Cardiac muscle cell (in vitro differentiated cells and primary cell): ENCODE measurements at places on chromosomes 12 and 14. TPM values are rescaled to one million over a fixed set of nuclear protein-coding genes. Genes with fewer than 3 reads are reported as not detected.

GRCh38 chr14:87122166-87122565 lies 870.8 kb downstream of the GALC start:
- DNase-seq = no peak

DNA sequence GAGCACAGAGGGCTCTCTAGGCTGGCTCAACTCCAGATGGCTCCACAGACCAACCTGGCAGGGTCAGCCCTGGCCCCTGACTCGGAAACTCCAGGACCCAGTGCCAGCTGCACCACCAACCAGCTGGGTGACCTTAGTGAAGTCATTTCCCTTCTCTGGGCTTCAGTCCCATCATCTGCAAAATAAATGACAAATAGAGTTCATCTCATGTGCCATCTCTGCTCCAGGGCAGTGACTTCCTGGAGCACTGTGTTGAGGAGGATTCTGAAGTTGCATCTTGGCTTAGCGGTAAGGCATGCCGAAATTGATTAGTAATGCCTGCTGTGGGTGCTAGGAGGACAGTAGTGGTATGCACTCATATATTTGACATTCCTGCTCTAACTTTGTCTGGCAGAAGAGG lies 31.5 kb downstream of the DTX1 start:
- no peak for DNase-seq

Gene CLEC7A
- total RNA-seq = not detected in 2 replicates

DNA sequence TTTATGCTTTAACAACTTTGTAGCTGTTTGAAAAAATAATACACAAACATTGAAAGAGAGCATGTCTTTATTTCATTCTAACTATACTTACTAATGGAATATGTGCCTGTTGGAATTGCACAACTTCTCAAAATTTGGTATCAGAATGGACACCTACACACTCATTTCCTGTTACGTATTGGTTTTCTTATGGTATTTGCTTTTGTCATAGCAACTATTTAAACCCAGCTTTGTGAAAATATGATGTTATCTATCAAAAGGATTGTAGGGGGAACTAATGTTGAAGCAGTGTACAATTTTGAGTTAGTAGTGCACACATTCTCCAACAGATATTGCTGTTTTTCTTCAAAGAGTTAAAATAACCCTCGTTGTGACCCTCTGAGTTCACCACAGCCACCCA lies 52.6 kb downstream of the RBMS2 start:
- peak; percentile 82 for DNase-seq

DNA sequence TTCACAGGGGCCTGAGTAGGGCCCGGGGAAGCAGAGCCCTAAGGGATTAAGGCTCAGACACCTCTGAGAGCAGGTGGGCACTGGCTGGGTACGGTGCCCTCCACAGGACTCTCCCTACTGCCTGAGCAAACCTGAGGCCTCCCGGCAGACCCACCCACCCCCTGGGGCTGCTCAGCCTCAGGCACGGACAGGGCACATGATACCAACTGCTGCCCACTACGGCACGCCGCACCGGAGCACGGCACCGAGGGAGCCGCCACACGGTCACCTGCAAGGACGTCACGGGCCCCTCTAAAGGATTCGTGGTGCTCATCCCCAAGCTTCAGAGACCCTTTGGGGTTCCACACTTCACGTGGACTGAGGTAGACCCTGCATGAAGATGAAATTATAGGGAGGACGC lies 7.1 kb downstream of the LTBR start:
- DNase-seq = no peak

GRCh38 chr12:126547905-126548304 lies 1482.7 kb downstream of the AACS start:
- peak; percentile 3 for DNase-seq

Gene SGPP1
- total RNA-seq = 10.6 and 11.0 TPM in 2 replicates

- DNase-seq = no peak
Measured at GRCh38 chr14:53310412-53310811, 157.3 kb upstream of the DDHD1 start.

DNA sequence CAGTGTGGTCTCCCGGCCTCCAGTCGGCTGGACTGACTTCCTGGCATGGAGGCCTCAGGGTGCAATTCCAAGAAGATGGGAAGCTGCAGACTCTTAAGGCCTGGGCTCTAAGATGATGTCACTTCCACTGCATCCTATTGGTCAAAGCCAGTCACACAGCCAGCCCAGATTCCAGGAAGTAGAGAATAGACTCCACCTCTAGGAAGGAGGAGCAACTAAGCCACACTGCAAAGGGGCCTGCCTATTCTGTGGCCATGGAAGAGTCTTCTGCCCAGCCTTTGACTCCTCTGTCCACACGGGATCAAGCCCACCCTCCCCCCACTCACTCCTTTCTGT lies 103.9 kb upstream of the RFLNA start:
- no peak for DNase-seq

- DNase-seq = no peak
Measured at GRCh38 chr12:117563007-117563406, 201.6 kb upstream of the NOS1 start.
